Left kidney (tissue), 8 donors: ENCODE measurements at places on chromosomes 1 and 21.

- DNase-seq: no peak
These were observed 123.6 kb downstream of the PEX14 start for GRCh38 chr1:10598389-10598702.

DNA sequence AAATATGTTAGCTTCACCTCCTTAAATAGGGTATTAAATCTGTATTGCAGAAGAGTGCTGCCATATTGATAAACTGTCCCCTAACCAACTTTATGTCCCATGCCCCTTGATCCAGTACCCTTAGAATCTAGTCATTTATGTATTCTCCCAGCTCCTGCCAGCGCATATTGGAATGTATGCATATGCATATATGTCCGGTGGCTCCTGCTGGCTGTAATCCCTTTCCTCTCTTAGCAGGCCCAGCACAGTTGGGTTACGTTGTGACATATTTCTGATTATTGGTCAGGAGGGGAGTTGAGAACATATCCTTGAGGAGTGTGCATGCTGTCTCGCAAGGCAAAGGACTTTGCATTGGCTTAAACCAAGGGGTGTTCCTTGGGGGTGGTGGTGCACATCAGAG lies 29.2 kb upstream of the CREG1 start:
- no peak for DNase-seq

DNA sequence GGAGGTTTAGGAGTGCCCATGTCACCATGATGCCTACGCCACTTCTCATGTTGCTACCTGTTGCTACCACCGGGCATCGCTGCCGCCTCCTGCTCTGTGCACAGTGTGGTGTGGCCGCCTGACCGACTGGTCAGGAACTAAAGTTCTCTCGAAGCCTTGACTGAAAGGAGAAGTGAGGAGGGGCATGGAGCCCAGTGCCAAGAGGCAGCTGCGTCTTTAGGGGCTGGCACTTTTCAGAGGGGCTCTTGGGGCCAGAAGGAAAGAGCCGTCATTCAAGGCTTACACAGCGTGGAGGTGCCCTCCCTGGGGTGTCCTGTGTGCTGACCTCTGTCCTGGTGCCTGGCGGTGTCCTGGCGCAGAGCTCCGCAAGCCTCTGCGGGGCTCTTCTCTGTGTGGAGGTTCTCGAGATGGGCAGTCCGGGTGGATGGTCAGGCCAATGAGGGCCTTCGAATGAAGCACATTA lies 57.2 kb downstream of the ADARB1 start:
- no peak for DNase-seq

DNA sequence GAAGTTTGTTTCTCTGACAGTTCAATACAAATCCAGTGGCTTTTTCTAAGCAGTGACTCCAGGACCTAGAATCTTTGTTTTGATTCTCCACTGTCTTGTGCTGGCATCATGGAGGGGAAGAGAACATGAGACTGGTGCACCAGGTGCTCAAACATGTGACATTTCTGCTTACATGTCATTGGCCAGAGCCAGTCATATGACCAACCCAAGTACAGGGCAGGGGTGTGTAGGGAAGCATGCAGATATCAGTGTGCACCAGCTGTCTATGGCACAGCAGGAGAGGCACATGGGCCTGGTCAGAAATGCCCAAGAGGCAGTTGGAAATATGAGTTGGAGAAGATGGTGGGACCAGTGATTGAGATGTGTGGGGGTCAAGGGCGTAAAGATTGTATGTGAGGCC lies 297.0 kb downstream of the HHAT start:
- no peak for DNase-seq

- DNase-seq: no peak
These were observed 96.7 kb upstream of the QSOX1 start for GRCh38 chr1:180057883-180058396.

- DNase-seq: no peak
These were observed 60.4 kb upstream of the MAP10 start for GRCh38 chr1:232744847-232745246.

DNA sequence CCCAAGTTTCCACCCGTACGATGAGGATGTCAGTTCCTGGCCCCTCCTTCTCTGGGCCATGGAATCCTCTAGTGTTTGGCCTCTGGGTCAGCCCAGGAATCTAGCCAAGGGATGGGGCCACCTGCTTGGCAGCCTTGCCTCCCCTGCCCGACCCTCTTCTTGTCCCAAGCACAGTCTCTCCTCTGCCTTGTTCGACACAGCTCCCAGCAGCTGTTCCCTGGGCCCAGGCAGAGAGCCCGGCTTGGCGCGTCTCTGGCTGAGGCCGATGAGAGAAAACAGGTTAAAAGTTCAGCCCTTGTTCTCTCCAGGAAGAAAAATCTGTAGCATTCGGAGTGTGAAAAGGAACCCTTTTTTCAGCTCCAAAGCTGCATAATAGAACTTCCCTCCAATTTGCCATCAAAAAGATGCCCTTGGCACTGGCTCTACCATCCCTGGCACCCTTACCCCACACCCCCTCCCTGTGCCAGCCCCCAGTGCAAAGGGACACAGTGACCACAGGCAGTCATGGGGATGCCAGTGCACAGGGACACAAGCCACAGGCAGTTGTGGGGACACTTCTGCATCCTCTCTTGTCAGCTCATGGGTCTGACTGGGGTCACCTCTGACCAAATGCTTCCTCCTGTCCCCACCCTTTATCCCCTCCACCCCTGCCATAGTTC lies 68.4 kb downstream of the EPHB2 start:
- DNase-seq: no peak

DNA sequence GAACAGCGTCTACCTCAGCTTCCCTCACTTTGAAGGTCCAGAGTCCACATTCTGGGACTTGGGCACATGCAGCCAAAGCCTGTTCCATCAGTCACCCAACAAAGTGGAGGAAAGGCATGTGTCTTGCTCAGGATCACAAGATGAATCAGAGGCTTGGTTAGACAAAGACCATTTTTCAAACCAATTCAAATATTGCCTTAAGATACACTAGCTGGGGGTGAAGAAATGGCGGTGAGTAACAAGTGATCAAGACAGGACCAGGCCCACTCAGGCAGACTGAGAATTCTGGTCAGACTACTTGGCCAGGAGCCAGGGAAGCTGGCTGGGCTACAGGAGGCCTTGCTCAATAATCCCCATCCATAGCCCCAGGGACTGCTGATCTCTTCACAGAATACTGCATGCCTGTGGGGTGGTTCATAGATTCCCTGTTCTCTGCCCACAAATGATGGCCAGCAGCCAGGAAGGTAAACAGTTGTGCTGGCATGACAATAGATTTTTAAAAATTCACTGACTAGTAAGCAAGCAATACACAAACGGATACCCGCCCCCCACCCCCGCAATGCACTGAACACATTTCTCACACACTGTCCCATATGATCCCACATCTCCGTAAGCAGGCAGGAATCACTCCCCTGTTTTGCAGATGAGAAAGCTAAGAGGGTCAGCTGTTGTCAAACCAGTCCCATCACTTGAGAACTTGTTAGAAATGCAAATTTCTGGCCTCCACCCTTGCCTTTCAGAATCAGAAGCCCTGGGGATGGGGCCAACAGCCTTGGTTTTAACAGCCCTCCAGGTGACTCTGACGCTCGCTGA lies 27.2 kb downstream of the ERI3 start:
- no peak for DNase-seq

GRCh38 chr1:78274814-78275213 lies 216.0 kb upstream of the PTGFR start:
- no peak for DNase-seq

GRCh38 chr1:11570821-11571380 lies 83.3 kb downstream of the FBXO2 start:
- DNase-seq: no peak

- DNase-seq: no peak
These were observed 454.0 kb upstream of the C1orf87 start for GRCh38 chr1:60527567-60527966.
